Hematopoietic multipotent progenitor cell treated with erythropoietin and hydrocortisone succinate and interleukin-3 and kit ligand, for 17 days (in vitro differentiated cells): ENCODE measurements at places on chromosomes 7 and 10.

DNA sequence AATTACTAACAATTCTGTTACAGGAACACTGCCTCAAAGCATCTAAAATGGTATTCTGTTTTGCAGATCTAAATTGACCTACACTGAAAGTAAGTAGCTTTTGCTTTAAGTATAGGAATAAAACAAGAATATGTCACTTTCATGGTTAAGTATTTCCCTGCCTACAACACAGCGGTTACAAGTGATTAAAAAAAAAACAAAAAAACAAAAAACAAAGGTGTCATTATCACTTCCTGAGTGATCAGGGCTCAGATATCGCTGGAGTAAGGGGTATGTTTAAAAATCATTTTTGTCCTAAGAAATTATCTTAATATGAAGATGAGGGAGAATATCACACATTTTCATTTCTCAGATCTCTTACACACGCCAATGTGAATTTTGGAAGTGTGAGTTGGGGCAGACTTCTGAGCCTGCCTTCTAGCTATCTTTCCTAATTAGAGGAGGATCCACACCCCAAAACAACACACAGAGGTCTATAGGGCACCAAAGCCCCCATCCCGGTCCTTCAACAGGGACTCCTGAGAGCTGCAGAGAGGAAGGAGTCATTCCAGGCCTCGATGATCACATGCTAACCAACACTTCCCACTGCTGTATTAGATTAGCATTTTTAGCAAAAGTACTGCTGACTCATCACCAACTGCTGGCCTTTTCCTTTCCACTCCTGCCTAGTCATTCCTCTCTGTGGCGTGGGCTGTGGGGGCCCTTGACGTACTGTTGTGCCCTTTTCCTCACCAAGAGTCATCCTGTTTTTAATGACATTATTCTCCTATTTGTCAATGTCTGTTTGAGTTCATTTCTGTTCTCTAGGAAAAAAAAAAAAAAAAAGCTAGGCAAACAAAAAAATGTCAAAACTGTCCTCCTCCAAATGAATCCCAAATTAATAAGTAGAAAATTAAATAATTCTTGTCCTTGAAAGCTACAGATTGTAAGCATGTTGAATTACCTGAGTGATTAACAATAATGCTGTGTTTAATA, 31.2 kb downstream of the PRTFDC1 start:
- DNase-seq, result peak; percentile 48

GRCh38 chr10:22491480-22491879, 146.2 kb downstream of the SPAG6 start:
- no peak for DNase-seq

DNA sequence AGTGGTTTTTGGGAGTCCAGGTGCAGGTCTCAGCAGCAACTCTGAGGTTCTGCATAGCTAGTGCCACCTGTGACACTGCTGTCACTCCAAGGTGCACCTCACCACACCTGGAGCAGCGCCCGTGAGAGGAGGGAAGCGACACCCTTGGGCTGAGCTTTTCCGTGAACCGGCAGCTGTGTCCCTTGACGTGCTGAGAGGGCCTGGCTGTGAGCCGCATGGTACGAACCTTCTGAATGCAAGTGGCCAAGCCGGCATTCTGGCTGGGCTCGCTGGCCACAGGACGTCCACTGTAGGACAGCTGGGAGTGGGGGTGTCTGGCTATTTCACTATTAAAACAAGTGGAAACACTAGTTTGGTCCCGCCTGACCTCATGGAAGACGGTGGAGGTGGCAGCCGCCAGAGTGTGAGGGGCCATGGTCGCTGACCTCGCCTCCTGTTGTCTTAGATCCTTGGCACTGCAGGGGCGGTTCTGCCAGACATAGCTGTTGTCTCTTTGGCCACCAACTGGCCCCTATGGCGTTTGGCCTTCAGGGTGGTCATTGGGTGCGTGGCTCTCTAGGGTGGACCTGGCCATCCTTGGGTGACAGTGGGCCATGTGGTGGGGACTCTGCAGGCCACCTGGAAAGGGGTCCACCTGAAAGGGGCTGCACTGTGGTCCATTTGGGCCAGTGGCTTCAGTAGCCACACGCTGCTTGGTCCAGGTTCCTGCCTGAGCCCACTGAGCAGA, 12.9 kb downstream of the INPP5A start:
- DNase-seq, result no peak

DNA sequence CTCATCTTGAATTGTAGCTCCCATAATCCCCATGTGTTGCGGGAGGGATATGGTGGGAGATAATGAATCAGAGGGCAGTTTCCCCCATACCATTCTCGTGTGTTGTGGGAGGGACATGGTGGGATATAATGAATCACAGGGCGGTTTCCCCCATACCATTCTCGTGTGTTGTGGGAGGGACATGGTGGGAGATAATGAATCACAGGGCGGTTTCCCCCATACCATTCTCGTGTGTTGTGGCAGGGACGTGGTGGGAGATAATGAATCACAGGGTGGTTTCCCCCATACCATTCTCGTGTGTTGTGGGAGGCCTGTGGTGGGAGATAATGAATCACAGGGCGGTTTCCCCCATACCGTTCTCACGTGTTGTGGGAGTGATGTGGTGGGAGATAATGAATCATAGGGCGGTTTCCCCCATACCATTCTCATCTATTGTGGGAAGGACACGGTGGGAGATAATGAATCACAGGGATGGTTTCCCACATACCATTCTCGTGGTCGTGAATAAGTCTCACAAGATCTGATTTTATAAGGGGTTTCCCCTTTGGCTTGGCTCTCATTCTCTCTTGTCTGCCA, 271.0 kb downstream of the MAD1L1 start:
- DNase-seq, result no peak

DNA sequence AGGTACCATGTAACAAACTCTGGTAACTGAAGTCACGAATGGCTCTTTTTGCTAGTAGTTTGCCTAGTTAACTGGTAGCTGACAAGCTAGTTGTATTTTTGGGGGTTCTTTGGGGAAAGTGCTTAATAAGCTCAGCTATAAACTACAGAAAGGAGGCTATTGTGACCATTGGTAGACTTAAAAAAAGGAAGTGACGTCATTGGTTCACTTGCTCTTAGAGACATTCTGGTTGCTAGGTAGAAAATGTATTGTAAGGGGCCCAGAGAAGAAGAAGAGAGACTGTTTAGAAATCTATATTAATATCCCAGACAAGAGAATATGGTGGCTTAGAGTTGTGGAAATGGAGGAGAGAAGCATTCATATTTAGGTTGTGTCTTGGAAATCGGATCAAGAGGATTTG, 103.0 kb downstream of the NXPH1 start:
- no peak for DNase-seq

GRCh38 chr10:454860-455259, 234.6 kb downstream of the DIP2C start:
- no peak for DNase-seq

- no peak for DNase-seq
Observed at GRCh38 chr7:136251826-136252225, 274.7 kb upstream of the MTPN start.

DNA sequence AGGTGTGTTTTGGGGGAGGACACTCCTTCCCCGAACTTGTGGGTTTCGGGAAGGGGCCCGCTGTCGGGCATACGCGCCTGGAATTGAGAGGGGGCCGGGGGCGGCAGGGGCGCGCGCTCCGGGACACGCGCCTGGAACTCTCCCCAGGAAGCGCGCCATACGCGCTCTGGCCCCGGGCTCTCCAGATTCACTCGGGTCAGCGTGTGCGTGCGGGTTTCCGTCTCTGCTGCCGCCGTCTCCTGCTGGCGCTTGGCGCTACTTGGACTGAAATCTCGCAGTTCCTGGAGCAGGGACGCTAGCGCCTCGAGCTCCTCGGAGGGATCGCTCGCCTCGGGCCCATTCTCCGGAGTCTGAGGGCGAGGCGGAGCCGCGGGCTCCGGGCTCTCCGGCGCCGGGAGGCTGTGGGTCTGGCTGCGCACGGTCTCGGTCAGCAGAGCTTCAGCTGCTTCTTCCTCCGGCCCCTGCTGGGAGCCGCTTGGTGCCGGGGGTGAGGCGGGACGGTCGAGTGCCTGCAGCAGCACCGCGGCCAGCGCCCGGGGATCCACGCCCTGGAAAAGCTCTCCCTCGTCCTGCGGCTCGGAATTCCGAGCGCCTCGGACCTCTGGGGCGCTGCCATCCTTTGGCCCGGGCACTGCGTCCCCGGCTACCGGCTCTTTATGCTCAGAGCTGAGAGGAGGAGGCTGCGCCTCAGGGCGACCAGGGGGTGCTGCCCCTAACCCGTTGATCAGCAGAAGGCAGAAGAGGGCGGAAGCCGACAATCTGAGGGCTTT, 1.1 kb downstream of the VGF start:
- no peak for DNase-seq

DNA sequence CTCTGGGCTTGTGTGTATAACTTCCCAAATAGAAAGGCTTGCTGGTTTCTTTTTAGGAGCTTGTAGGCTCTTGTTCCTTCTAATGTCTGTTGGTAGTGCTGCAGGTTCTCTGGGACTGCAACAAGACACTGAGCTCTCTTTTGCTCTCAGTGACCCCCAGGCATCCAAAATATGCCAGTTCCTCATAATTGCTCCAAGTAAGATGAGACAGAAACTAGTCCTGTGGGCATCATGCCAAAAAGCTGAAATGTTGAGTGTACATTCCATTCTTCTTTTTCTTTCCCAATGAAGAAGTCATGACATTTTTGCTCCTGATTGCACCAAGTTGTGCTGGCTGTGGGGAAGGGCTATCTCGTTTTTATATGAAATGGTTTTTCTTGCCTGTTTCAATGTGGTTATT, 7.1 kb upstream of the BTBD16 start:
- DNase-seq, result no peak

DNA sequence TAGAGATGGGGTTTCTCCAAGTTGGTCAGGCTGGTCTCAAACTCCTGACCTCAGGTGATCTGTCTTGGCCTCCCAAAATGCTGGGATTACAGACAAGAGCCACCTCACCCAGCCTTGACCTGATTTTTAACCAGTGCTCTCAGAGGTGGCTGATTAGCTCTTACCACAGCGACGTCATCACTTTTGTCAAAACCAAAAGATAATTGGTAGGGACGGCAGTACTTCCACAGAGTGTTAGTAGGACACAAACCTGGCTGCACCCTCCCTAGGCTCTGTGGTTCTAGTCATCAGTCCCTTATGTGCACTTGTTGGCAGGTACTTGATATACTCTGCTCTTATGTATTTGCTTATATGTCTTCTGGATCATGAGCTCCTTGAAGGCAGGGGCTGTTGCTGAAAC, 74.0 kb downstream of the GPR141 start:
- DNase-seq, result no peak

DNA sequence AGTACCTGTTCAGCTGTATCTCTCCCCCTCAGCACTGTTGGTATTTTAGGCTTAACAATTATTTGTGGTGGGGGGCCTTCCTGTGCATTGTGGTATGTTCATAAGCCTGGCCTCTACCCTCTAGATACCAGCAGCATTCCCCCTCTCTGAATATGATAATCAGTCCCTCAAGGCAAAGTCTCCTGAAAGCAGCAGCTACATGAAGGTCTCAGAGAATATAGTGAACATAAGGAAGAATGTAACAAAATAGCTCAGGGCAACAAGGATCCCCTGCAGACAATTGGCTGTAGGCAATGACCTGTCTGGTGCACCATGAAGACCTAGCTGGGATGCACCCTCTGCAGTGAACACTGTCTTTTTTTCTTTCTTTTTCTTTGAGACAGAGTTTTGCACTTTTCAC, 86.4 kb downstream of the CTBP2 start:
- no peak for DNase-seq

GRCh38 chr10:120578890-120579289, 121.9 kb downstream of the PLPP4 start:
- DNase-seq, result no peak

DNA sequence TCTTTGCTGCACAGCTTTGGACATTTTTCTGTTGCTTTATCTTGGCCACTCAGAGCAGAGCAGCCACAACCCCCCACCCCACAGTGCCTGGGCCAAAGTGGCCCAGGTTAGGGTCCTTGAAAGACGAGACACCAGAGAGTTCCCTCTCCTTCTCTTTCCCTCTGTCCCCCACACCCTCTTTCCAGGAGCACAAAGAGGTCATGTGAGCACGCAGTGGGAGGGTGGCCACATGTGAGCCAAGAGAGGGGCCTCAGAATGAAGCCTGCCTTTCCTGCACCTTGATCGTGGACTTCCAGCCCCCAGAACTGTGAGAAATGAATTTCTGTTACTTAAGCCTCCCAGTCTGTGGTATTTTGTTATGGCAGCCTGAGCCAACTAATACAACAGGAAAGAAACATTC, 14.6 kb upstream of the MSMB start:
- no peak for DNase-seq

DNA sequence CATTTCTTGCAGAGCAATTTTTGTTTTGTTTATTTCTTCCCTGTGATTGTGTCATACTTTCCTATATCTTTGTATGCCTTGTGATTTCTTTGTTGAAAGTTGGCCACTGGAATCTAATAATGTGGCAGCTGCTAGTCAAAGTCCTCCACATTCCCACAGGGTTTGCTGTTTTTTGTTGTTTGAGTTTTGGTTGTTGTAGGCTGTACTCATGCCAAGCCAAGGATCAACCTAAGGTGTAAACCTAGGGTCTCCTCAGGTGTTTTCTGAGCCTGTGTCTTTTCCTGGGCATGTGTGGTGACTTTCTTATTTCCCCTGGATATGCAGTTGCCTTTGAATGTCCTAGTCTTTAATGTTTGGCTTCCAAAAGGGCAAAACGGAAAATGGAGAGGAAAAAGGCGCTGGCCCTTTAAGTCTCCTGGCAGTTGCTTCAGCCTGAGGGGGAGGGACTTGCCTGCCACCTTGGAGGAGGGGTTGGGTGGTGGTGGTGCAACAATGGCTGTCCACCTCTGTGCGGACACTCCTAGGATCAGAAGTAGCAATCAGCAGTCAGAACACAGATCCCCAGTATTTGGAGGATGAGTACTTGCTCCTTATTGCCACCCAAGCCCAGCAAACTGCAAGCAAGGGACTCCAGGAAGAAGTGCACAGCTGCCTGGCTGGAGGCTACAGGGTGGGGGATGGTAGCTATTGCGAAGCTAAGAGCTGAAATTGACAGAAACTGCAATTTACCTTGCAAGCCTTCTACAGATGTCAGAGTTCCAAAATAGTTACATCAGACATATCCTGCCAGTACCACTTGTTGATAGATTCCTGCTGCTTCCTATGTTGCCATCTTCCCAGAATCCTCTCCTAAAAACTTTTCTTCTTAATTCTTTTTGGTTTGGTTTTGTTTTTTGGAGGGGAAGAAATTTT, 5.6 kb upstream of the ZNF518A start:
- DNase-seq, result no peak

DNA sequence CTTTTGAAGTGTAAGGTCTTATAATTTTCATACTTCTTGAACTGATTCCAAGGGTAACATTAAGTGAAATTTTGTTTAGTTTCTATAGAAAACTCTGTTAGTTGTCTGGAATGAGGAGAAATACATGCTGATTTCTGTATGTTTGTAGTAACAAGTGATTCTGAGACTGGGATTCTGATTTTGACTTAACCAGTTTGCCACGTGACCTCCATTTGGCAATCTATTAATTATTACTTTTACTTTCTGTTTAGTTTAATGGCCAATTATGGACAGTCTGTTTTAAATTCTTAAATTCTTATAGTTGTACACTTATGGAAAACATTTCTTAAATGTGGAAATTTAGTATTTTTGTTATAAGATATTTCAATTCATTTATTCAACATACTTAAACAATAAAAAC, 163.1 kb downstream of the ADK start:
- no peak for DNase-seq

- DNase-seq, result no peak
Observed at GRCh38 chr10:48466611-48467240, 138.1 kb downstream of the ARHGAP22 start.
